ENCODE measurements at places on chromosomes 6 and 20. TPM values are rescaled to one million over a fixed set of nuclear protein-coding genes. Genes with fewer than 3 reads are reported as not detected.

Gene SAPCD1
- total RNA-seq: not detected

Gene ENPP5
- 0.51 TPM for total RNA-seq

Gene PHACTR3
- 0.66 TPM for total RNA-seq

Gene SLC22A7
- not detected for total RNA-seq

Gene SLC26A8
- 0.33 TPM for total RNA-seq

Gene NKAPL
- 4.5 TPM for total RNA-seq

Gene SMIM29
- 23.3 TPM for total RNA-seq

Gene TGM3
- total RNA-seq: not detected

Gene KHDRBS2
- 0.34 TPM for total RNA-seq

Gene CDH26
- total RNA-seq: 4.0 TPM

Measured in subcutaneous adipose tissue (tissue), 4 donors.